ENCODE measurements at places on chromosomes 1 and 21.

GRCh38 chr1:85850238-85850637 lies 142.0 kb upstream of the ZNHIT6 start:
- no peak for DNase-seq

- no peak for DNase-seq
Observed at GRCh38 chr1:185351734-185352466, 34.9 kb upstream of the IVNS1ABP start.

- DNase-seq, result no peak
Observed at GRCh38 chr1:200610846-200611245, 9.7 kb downstream of the KIF14 start.

DNA sequence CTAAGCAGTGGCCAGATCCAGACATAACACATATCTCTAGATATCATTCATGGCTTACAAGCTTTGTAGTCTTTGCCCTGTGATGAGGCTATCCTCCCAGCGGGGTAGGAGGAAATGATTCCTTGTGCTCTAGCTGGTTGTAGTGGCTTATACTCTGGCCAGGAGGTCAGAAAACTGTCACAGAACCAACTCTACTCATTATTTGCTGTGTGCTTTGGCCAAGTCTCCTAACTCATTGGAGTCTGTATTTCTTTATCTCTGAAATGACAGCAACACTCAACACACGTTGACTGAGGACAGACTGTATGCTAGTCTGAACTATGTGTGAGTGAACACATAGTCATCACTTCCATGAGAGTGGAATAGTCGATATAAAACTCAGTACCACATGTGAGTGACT lies 116.7 kb upstream of the F3 start:
- DNase-seq, result no peak

DNA sequence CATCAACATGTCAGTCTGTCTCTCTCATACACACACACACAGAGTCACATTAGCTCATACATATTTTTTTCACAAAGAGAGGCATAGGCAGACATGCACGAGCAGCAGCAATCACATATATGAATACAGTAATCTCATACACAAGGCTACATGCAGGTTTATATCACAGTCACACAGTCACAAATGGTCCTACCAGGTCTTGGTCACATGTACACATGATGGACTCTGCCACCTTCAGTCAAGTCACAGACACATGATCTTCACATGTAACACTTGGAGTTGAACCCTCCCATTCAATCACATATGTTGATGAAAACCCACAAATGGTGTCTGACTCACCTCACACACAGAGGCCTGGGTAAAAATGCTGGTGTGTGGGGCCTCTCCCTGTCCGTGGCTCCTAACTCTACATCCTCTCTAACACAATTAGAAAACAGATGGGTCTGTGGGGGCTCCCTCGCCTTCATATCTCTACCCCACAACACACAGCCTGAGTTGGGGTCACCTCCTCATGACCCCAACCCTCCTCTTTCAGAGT lies 27.9 kb downstream of the RIMS3 start:
- DNase-seq, result no peak

- DNase-seq, result no peak
Observed at GRCh38 chr21:29300807-29301138, 2.1 kb downstream of the BACH1 start.

DNA sequence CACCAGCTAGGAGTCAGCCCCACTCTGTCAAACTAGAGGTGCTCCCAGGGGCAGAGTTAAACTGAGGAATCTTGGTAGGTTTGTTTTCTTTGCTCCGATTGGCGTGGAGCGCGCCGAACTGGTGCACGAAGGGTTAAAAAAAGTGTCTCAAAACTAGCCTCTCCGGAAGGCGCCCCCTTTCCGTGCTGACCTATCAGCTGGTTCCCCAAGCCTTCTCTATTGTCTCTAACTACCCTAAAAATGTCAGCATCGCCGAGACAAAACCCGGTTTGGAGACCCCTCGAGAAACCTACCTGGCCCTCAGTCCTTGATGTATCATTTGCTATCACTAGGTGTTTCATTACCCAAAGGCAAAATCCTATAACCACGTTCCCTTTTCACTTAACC lies 2.2 kb downstream of the TGFB2 start:
- DNase-seq, result no peak

- no peak for DNase-seq
Observed at GRCh38 chr1:48726139-48726538, 50.6 kb downstream of the BEND5 start.

DNA sequence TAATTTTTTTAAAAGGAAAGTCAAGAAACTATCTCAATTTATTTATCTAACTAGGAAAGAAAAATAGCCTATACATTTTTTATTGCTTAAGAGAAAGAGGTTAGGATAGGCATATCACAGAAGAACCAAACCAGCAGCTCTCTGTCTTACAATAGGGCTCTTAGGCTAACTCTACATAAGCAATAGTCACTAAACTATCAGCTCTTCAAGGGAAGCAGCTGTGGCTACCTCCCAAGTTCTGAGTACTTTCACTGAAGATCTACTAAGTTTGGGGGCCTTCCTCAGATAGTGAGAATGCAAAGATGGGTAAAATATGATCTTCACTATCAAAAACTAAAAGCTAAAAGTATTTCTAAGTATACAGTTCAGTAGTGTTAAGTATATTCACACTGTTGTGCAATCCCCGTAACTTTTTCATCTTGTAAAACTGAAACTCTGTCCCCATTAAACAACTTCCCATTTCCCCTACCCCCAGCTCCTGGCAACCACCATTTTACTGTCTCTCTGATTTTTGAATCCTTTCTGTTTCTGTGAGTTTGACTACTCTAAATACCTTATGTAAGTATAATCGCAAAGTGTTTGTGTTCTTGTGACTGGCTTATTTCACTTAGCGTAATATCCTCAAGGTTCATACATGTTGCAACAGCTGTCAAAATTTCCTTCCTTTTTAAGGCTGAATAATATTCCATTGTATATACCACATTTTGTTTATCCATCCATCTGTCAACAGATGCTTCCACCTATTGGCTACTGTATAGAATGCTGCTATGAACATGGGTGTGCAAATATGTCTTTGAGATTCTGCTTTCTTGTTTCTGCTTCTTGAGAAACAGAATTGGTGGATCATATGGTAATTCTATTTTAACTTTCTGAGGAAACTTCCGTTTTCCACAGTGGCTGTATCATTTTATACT lies 73.3 kb downstream of the ACBD6 start:
- DNase-seq, result no peak

GRCh38 chr1:212568978-212569537 lies 39.5 kb upstream of the ATF3 start:
- no peak for DNase-seq

GRCh38 chr1:14735841-14736240 lies 137.4 kb downstream of the KAZN start:
- no peak for DNase-seq

GRCh38 chr1:67361641-67362040 lies 54.0 kb downstream of the IL12RB2 start:
- DNase-seq, result no peak

DNA sequence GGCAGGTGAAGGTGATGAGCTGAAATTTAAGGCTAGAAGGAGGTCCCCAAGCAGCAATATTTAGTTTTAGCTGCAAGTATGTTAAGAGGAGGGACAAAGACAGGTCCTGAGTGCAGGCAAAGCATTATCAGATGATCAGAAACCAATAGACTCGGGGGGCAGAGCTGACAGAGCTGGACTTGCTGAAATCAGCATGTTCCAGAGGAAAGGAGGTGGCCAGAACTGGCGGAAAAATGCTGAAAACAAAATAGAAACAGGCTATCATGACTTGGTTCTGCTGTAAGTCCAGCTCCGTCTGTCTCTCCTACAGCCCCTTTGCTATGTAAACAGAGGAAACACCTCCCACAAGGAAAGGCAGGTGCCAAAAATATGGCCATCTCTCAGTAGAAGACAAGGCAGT lies at the start of gene CD5L:
TSS of gene CD5L (minus strand) at position 101 of the 400 bp plus-strand sequence. CDS start 107 bp downstream, outside the sequence.
- DNase-seq, result no peak

DNA sequence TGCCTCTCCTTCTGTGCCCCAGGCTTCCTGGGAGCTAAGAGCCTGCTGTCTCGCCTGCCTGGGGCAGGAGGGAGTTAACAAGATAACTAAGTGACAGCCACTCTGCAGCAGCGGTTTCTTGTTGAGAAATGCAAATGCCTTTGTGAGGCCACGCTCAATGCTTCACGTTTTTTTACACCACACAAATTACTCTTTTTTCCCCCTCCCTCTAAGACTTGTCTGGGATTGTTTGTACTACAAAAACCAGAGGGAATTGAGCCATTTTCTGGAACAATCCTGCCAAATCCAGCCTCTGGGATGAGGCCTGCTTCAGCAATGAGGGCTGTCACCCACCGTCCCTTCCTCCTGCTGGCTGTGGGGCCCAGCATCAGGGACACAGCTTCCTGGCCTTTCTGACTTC lies 119.6 kb downstream of the ACTL8 start:
- DNase-seq, result no peak

DNA sequence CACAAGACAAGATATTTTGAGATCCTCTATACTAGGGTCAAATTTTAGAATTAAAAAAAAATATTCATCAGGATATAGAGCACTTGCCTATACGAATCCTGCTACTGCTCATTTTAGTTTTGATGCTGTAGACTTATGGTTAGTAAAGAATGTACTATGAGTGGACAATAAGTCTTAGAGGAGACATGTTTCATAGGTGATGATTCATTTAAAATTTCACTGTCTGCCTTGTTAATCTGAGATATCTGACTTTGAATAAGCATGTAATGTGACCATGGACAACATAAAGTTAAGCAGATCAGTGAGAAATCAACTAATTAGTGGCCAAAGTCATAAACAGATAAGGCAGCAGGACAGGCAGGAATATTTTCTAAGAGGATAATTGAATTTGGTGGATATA lies 106.8 kb upstream of the HP1BP3 start:
- DNase-seq, result no peak

DNA sequence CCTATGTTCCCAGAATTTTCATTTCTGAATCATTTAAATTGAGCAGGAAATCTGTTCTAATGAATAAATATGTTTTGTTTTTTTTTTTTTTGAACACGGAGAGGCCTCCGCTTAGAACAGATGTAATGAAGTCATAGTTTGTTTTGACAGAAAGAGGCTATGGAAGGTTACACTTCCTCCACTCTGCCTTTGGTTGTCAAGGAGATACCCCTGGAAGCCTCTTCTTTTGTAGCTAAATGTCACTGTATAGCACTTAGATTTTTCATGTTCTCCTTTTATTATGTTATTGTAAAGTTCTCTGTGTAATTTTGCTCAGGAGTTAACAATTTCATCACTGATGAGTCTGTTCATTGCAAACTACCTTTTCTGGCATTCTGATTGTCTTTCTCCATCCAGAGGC lies 22.7 kb upstream of the GNG12 start:
- no peak for DNase-seq

GRCh38 chr1:20551945-20552727 lies at the start of gene FAM43B:
Gene FAM43B (plus strand): TSS chr1:20552573. CDS start chr1:20552974, 401 bp downstream.
- DNase-seq, result peak; percentile 92

GRCh38 chr1:27416387-27417111 lies 24.1 kb downstream of the GPR3 start:
- DNase-seq, result peak; percentile 69

DNA sequence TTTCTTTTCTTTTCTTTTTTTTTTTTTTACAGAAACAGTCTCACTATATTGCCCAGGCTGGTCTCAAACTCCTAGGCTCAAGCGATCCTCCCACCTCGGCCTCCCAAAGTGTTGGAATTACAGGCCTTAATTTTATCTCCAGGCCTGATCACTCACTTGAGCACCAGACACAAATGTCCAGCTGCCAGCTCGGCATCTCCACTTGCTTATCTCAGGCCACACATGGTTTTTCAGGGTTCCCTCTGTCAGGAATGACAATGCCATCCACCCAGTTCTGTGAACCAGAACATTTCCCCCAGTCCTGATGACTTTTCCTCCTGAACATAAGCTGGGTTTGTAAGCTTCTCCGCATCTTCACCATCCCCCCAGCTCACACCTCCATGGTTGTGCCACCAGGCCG lies 44.6 kb upstream of the ZNF281 start:
- peak; percentile 5 for DNase-seq

DNA sequence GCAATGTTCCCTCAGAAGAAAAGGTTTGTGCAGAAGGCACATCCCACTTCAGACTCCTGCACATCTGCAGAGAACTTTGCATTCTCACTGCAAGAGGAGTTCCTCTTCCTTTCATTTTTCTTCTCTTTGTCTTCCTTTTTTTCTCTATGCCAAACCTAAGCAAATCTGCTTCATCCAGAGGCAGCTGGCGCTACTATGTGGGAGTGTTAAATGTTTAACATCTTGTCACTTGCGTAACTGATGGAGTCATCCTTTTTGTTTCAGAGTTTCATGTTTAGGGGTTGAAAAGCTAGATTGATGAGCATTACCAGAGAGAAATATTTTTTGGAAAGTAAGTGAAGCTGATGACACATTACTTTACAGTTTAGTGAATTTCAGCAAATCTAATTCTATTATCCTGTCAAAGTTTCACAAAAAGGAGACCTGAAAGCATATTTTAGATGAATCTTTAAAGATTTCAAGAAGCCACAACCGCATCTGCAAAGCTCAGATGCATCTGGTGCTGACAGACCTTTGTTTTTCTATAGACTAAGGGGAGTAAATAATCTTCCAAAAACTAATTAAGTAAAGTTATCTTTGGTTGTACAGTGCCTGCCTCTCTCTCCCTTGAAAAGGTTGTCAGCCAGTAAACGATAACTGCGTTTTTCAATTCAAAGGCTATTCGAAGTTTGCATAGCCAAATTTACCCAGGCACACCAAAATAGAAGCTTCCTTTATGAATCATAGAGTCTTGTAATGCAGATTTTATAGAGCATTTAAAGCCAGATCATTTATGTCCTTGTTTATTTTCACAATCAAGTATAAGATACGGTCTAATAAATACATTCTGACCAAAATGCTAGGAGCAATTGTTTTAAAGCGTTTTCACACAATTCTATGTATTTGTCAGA lies 1.2 kb upstream of the LRRC53 start:
- no peak for DNase-seq

DNA sequence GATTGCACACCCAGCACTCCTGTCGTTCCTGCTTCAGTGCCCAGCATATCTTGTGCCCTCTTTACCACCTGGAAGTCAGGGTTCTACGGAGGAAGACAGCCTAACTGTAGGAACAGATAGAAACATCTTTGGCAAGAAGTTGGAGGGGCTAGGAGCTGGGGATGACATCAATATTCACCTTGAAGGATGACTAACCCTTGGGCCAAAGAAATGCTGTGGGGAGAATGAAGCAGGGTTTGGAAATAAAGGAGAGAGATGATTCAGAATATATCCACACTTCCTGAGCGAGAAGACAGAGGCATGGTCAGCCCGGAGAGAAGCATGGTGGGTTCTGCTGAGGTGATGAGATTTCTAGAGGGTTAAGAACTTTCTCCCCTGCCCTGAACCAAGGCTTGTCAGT lies 4.6 kb upstream of the NKAIN1 start:
- no peak for DNase-seq

GRCh38 chr1:185317886-185318310 lies 855 bp upstream of the IVNS1ABP start:
- no peak for DNase-seq

DNA sequence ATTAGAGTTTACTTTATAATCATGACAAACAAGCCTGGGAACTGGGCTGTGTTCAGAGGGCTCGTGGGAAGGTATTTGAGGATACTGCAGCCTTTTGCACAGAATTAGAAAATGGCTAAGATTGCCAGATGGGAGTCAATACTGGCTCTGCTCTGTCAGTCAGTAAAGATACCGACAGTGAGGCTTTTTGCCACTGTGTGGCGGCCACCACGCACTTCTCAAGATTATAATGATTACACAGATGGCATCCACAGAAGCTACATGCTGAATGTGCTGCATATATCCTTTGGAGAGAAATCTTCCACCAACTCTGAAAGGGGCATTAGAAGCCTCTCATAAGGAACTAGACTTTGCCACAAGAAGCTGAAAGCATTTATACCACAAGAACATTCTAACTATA lies 213.4 kb upstream of the PTBP2 start:
- no peak for DNase-seq

GRCh38 chr1:235888119-235888643 lies 21.5 kb upstream of the LYST start:
- no peak for DNase-seq

- DNase-seq, result no peak
Observed at GRCh38 chr1:25740071-25740470, 59.9 kb upstream of the SELENON start.
